ENCODE measurements at places on chromosomes 5 and 9.

DNA sequence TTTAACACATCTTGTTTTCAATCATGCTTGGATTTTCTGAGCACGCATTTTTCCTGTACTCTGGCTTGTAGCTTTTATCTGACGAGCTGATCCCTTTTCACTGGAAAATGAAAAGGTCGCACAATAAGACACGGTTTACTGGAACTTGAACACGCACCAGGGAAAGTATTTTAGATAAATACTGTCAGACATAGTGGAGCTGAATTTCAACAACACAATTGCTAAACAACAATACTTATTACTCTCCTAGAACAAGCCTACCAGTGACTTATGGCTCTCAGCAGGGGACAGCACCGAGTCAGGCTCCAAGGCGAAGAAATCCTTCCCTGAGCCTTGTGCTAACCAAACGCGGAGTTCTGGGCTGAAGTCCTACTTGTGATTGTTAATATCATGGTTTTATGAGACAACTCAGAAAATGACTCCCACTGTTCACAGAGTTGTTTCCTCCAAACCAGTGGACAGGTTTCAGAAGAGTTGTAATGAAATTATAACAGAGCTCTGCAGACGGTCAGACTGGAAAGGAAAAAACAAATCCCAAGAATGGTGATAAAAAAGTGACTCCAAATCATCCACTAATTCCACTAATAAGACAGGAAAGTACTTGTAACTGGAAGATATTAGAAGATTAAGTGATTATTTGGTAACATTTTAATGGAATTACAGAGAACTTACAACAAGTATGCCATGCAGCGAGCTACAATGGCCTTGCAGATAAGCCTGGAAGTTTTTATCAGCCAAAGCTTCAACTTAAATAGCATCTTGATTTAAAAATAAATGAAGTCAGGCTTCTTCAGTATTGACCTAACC is 359.6 kb downstream of the EBF1 start:
- DNase-seq: no peak

DNA sequence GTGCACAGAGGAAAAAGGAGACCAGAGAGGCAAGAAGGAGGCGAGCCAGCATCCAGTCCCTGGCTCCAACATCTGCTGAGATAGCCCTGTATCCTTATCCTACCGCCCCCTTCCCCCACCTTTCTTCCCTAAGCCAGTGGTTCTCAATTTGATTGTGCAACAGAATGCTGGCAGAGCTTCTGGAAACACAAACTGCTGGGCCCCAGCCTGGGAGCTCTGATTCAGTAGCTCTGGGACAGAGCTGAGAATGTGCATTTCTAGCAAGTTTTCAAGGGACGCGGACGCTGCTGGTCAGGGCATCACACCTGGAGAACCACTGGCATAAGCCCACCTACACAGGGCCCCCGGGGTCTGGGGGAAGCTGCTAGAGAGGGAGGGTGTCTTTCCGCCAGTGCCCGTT is 21.1 kb downstream of the AK8 start:
- DNase-seq: no peak

DNA sequence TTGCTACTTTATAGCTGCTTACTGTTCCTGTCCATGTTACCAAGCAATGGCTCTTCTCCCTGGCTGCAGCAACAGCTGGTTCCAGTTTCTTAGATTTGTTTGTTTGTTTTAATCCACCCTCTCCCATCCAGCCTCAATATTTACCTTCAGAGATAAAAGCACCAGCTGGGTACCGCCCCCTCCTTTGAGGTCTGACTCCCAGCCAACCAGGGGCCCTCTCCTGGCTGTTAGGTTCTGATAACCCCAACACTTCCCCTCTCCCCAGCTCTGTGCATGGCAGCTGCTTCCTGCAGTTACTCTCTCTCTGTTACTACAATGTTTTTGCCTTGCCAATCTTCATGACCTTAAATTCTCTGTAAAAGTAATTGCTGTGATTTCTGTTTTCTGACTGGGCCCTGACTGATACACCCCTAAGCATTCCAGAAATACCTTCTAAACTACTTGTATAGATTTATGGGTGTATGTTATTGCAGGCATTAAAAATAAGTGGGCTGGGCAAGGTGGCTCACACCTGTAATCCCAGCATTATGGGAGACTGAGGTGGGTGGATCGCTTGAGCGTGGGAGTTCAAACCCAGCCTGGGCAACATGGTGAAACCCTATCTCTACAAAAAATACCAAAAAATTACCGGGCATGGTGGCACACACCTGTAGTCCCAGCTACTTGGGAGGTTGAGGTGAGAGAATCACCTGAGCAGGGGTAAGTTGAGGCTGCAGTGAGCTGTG is 2.6 kb upstream of the GCNT1 start:
- no peak for DNase-seq

DNA sequence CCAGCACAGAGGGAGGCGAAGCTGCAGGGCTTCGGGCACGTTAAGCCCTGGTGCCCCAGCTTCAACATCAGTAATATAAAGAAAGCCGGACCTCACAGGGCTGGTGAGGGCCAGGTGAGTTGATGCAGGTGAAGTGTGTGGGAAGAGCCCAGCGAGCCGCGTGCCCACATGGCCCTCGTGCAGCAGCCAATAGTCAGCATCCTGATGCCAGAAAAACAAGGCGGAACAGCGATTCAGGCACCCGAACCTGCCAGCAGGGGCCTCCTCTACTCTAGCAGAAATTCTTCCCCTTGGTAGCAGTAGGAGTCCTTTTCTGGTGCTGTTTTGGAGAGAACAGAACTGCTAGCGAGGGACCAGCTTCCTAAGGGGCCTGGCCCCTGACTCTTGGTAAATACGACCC is 7.8 kb downstream of the MED10 start:
- DNase-seq: no peak

GRCh38 chr9:111039231-111039906 is 1.1 kb upstream of the LPAR1 start:
- no peak for DNase-seq
